ENCODE measurements at places on chromosomes 11 and 22.

DNA sequence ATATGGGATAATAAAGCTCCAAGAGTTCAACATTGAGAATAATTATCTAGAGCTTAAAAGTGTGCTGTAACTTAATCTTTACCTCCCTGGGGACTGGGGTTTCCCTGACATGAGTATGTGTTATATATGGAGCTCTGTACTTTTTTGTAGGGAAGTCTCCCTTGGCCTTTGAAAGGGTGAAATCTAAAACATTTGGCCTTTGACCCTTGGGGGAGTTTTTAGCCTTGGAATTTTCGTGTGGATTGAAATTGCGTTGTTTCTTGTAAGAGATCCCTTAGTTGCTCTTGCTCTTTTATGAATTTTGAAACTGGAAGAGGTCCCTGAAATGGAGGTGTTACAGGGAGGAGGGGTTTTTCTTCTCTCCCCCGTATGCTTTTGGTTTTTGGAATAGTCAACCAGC lies 450.0 kb downstream of the NELL1 start:
- peaks cover 5% of the 10 kb centered on the region for H3K4me1 ChIP-seq
- H3K27me3 ChIP-seq: no peaks in the 10 kb centered on the region
- no peak for DNase-seq
- no peaks in the 10 kb centered on the region for H3K36me3 ChIP-seq

DNA sequence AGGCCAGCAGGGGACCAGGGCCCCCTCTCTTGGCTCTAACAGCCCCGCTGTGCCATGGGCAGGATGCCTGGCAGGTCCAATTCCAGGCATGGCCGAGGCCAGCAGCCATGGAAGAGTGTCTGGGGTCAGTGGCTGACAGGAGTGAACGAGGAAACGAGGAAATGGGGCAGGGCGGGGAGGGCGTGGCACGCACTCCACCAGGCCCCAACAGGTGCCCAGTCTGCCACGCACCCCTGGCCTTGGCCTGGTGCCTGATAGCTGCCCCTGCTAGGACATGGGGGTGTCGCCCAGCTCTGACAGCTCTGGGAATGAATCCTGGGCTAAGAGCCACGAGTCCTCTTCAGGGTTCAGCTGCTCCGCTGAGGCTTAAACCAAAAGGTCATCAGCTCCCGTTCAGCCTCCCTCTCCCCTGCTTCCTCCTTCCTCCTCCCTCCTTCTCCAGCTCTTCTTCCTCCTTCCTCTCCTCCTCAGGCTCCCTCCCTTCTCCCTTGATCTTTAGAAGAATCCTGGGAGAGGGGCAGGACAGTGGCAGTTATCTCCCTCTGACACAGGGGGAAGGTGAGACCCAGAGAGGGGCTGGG lies 11.5 kb upstream of the TBC1D22A start:
- H3K27ac ChIP-seq: peak overlapping the region; percentile 31
- no peaks in the 10 kb centered on the region for H3K36me3 ChIP-seq
- peaks cover 4% of the 10 kb centered on the region for H3K4me1 ChIP-seq
- no peak for DNase-seq
- H3K4me3 ChIP-seq: no peak overlapping the region
- H3K27me3 ChIP-seq: peaks cover 20% of the 10 kb centered on the region

DNA sequence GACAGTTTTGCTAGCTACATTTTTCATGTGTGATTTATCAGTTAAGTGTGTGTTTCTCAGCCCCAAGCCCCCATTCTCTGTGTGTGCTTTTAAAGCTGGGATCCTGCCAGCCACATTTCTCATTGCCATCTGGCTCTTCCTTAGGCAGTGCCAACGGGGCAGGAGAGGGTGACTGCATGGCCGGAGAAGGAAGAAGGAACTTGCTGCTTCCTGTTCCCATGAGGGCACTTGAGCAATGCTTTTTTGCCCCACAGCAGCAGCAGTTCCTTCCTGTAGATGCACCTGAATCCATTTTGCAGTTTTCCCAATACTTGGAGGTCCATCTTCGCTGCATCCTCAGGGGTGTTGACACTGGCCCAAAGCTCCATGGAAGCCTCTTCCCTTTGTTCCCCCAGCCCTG lies 37.5 kb downstream of the TNRC6B start:
- H3K27ac ChIP-seq: peak overlapping the region; percentile 29
- H3K27me3 ChIP-seq: no peaks in the 10 kb centered on the region

GRCh38 chr11:125637840-125638239 lies 12.9 kb downstream of the CHEK1 start:
- no peaks in the 10 kb centered on the region for H3K4me1 ChIP-seq
- H3K27ac ChIP-seq: no peak overlapping the region
- no peak for DNase-seq
- H3K36me3 ChIP-seq: peaks cover 26% of the 10 kb centered on the region
- no peaks in the 10 kb centered on the region for H3K27me3 ChIP-seq

GRCh38 chr22:28239941-28240340 lies 320.9 kb upstream of the PITPNB start:
- peaks cover 19% of the 10 kb centered on the region for H3K4me1 ChIP-seq
- H3K27ac ChIP-seq: no peak overlapping the region
- no peaks in the 10 kb centered on the region for H3K27me3 ChIP-seq
- H3K36me3 ChIP-seq: peaks cover 13% of the 10 kb centered on the region
- no peak overlapping the region for H3K4me3 ChIP-seq
- no peak for DNase-seq

DNA sequence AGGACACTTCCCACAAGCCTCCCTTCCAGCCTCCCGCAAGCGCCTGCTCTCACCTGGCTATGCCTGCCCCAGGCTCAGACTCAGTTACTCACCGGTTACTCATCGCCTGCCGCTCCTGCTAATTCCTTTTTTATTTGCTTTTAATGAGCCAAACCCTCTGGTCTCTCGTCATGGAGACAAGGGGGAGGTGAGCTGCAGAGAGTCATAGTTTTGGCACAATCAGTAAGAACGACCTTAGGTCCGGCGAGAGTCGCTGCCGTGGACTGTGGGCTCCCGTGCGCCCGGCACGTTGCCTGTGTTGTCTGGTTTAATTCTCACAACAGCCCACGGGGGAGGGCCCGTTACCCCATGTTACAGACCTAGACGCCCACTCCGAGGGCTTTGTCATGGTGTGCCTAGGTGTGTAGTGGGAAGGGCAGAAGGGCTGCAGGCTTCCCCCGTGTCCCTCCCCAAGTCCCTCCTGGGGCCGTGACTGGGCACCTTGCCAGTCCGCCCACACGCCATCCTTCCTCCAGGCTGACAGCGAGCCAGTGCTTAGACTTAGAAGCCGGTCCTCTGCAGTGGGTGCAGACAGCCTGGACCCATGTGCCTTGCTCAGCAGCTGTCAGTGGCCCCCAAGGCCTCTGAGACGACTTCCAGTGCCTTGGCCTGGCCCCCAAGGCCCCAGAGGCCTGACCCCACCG lies 42.2 kb downstream of the WNT7B start:
- no peaks in the 10 kb centered on the region for H3K4me1 ChIP-seq
- H3K27ac ChIP-seq: peak overlapping the region; percentile 63
- H3K36me3 ChIP-seq: peaks cover 1% of the 10 kb centered on the region
- no peak overlapping the region for H3K4me3 ChIP-seq

DNA sequence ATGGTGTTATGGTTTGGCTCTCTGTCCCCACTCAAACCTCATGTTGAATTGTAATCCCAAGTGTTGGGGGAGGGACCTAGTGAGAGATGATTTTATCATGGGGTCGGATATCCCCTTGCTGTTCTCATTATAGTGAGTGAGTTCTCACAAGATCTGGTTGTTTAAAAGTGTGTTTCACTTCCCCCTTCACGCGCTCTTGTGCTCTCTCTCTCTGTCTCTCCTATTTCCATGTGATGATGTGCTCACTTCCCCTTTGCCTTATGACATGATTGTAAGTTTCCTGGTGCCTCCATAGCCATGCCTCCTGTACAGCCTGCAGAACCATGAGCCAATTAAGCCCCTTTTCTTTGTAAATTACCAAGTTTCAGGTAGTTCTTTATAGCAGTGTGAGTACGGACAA lies 765.1 kb downstream of the KCNA4 start:
- no peaks in the 10 kb centered on the region for H3K36me3 ChIP-seq
- H3K4me3 ChIP-seq: no peak overlapping the region
- no peak for DNase-seq
- H3K27me3 ChIP-seq: no peaks in the 10 kb centered on the region

DNA sequence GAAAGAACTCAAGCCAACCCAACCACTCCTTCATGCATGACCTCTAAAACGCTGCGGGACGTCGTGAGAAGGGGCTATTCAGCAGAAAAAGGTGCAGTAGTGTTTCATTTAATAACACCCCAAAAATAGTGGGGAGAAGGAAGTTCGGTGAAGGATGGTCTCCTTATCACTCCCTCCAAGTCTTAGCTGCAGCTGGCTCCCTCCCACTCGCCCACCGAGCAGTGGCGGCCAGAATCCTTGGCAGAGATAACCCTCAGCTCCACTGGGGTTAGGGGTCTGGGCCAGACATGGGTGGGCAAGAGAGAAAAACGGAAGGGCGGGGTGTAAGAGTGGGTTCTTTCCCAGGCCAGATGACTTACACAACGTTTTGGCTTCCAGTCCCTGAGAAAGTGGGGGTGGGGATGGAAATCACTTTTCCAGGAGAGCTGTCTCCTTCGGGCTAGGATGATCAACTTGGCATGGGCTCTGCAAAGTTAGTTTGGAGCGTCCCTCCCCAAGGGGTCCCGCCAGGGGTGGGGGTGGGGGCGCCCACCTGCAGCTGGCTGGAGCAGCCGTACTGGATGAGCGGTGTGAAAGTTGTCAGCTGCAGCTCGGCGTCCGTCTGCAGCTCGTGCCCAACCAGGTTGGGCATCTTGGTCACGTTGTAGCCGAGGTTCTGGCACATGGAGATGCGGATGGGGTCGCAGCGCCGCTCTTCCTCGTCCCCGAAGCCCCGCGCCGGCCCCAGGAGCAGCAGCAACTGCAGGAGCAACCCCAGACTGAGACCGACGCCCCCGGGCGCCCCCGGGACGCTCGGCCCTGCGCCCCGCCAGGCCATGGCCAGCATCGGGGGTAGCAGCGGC lies 705 bp downstream of the FZD4 start:
- H3K27ac ChIP-seq: peak overlapping the region; percentile 77
- peaks cover 12% of the 10 kb centered on the region for H3K36me3 ChIP-seq
- peaks cover 14% of the 10 kb centered on the region for H3K27me3 ChIP-seq
- H3K4me1 ChIP-seq: peaks cover 36% of the 10 kb centered on the region
- no peak for DNase-seq

GRCh38 chr11:69311767-69312385 lies 17.9 kb downstream of the MYEOV start:
- no peak overlapping the region for H3K27ac ChIP-seq
- no peak for DNase-seq
- H3K4me1 ChIP-seq: peaks cover 11% of the 10 kb centered on the region
- H3K4me3 ChIP-seq: no peak overlapping the region
- H3K36me3 ChIP-seq: no peaks in the 10 kb centered on the region
- peaks cover 7% of the 10 kb centered on the region for H3K27me3 ChIP-seq

DNA sequence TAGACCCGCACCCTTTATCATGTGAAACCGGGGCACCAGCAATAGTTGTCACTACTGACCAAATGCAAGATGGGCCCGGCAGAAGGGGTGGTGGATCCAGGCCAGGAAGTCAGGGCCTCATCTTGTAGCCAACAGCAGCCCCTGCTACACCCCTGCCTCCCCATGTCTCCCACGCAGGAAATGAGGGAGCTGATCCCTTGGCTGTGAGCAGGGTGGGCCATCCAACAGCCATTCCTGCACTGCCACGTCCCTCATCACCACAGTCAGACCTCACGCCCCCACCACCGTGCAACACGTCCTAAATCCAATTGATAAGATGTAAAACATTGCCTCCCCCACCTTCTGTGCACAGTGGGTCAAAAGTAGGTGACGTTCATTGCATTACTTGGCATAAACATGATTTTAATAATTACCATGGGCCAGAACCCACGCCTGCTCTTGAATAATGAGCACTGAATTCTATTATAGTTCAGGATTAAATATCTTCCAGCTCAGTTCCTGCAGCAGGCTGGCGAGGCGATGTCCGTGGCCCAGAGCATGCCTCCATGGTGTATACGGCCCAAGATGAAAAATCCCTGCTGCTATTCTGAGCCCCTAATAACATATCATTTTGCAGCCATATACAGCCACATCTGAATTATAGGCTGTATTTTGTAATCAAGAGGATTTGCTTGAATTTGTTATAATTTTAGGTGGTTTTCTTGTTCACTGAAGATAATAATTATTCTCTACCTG lies 1373.8 kb downstream of the BRD1 start:
- no peak overlapping the region for H3K4me3 ChIP-seq
- H3K36me3 ChIP-seq: no peaks in the 10 kb centered on the region
- no peaks in the 10 kb centered on the region for H3K27me3 ChIP-seq
- DNase-seq: no peak

GRCh38 chr11:114499756-114500155 lies 59.9 kb downstream of the NXPE1 start:
- no peak overlapping the region for H3K4me3 ChIP-seq
- H3K27me3 ChIP-seq: no peaks in the 10 kb centered on the region
- H3K36me3 ChIP-seq: no peaks in the 10 kb centered on the region
- DNase-seq: no peak
- H3K4me1 ChIP-seq: no peaks in the 10 kb centered on the region
- H3K27ac ChIP-seq: no peak overlapping the region

- DNase-seq: no peak
- H3K4me3 ChIP-seq: no peak overlapping the region
- H3K4me1 ChIP-seq: no peaks in the 10 kb centered on the region
Measured at GRCh38 chr11:105192115-105192514, 52.5 kb upstream of the CARD18 start.

DNA sequence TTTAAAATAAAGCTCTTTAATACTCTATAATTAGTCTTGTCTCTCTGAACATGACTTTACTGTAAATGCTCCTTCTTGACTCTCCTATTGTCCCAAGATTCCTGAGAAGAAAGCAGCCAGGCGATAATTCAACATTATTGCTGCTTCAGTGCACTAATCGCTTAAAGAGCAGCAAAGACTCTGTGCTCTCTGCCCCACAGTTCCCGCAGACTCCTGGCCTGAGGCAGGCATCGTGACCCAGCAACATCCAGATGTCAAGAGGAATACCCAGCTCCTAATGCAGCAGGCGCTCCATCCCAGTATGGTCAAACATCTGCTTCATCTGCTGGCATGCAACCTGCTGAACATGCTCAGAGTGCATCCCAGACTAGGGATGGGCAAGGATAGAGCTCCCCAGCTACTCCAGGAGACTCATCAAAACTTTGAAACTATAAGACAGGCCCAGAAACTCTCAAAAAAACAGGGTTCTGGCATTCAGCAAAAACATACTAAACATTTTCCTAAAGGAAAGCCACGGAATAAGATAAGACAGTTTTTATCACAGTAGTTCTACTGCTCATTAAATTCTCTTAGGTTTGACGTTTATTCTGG lies 270.0 kb downstream of the SOX6 start:
- peaks cover 29% of the 10 kb centered on the region for H3K27me3 ChIP-seq
- H3K4me3 ChIP-seq: no peak overlapping the region
- H3K36me3 ChIP-seq: no peaks in the 10 kb centered on the region
- DNase-seq: no peak

DNA sequence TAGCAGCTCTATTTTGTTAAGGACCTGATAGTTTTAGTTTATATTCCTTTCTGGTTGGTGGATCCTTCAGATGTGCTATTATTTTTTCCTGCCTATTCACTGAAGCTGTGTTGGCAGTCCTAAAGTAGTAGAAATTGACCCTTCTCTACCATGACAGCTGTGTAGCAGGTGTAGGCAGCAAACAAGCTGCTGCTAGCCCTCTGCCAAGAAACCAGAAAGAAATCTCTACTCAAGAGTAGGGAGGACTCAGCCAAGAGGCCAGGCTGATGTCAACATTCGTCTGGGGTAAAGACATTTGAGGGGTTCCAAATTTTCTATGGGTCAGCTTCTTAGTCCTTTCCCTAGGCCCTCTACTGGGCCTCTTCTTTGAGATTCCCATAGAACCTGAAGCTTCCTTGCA lies 51.2 kb downstream of the CSTF3 start:
- no peaks in the 10 kb centered on the region for H3K4me1 ChIP-seq
- no peak for DNase-seq
- no peak overlapping the region for H3K27ac ChIP-seq

Measured in type B pancreatic cell (in vitro differentiated cells).